ENCODE measurements at places on chromosomes 13 and 19. TPM values are rescaled to one million over a fixed set of nuclear protein-coding genes. Genes with fewer than 3 reads are reported as not detected.

The CRLF1 gene
- total RNA-seq = 38.4 TPM

The NDUFA3 gene
- 2.2 TPM for total RNA-seq

The P2RY11 gene
- 2.1 TPM for total RNA-seq

The CLEC11A gene
- total RNA-seq = 23.1 TPM

The HOOK2 gene
- total RNA-seq = 68.5 TPM

The WDFY2 gene
- 24.8 TPM for total RNA-seq

The SUGT1 gene
- total RNA-seq = 45.4 TPM

The GRIN2D gene
- total RNA-seq = 0.41 TPM

The EHD2 gene
- total RNA-seq = 79.6 TPM

The FAM83E gene
- 10.2 TPM for total RNA-seq

The OSCAR gene
- 1.5 TPM for total RNA-seq

The ZNF382 gene
- total RNA-seq = 21.0 TPM

The GSX1 gene
- not detected for total RNA-seq

The MAMSTR gene
- total RNA-seq = 4.3 TPM

The TMC4 gene
- total RNA-seq = 4.3 TPM

The PODNL1 gene
- 1.5 TPM for total RNA-seq

The KLK8 gene
- total RNA-seq = 1.3 TPM

The ZNF91 gene
- total RNA-seq = 113 TPM

The MYH14 gene
- 60.6 TPM for total RNA-seq

The SBK2 gene
- 10.2 TPM for total RNA-seq

The FXYD1 gene
- 44.2 TPM for total RNA-seq

The UBL5 gene
- 139 TPM for total RNA-seq

The MIA gene
- 1.9 TPM for total RNA-seq

The ATP1A3 gene
- total RNA-seq = 2.4 TPM

The NR1H2 gene
- 53.3 TPM for total RNA-seq

The ANGPTL8 gene
- not detected for total RNA-seq

The FXYD7 gene
- total RNA-seq = not detected

The ZNF256 gene
- 12.1 TPM for total RNA-seq

The THSD1 gene
- total RNA-seq = 24.5 TPM

The CERS1 gene
- 7.7 TPM for total RNA-seq

The MARCHF2 gene
- 68.6 TPM for total RNA-seq

The TMEM190 gene
- total RNA-seq = not detected

The FPR1 gene
- total RNA-seq = 1.8 TPM

The HRC gene
- total RNA-seq = 154 TPM

The UHRF1 gene
- 24.1 TPM for total RNA-seq

The DPF1 gene
- 0.92 TPM for total RNA-seq

The TRPC4 gene
- 2.1 TPM for total RNA-seq

The IGFL3 gene
- not detected for total RNA-seq

The LCP1 gene
- 19.5 TPM for total RNA-seq

All from tongue (tissue), 3 donors.